ENCODE measurements at places on chromosomes 11 and 22.

DNA sequence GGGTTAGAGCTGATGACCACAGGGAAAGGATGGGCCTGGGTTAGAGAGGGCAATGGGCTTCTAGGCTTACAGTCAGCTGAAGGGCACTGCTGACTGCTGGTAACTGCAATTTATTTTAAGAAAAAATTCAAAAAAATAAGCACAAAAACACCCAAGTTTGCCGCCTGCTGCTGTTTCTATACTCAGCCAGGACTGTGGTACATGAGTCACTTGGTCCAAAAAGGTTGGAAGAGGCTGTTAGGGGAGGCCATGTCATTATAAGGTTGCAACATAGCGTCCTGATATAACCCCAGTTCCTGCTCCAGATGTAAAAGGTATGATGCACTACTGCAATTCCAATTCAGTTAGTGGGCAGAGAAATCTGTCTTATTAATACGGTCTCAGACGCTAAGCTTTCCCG is 98.9 kb downstream of the ETS1 start:
- DNase-seq, result peak; percentile 83

DNA sequence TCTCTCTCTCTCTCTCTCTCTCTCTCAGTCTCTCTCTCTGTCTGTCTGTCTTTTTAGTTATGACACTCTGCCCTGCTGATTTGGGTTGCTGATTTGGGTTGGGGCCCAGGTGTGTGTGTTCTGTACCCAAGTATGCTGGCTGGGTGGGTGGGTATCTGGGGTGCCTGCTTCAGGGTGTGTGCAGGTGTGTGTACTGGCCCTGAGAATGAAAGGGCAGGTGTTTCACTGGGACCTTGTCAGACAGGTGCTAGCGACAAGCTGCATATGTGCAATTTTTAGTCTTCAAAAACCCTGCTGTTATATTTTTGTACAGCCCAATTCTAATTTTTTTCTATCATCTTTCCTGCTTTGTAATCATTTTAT is 943 bp downstream of the CSF2RB start:
- DNase-seq, result no peak

- DNase-seq, result no peak
Measured at GRCh38 chr11:12711496-12711895, 37.3 kb downstream of the TEAD1 start.

- peak; percentile 87 for DNase-seq
Measured at GRCh38 chr22:43343262-43343669, at the start of gene SCUBE1. SCUBE1 (minus strand) TSS chr22:43343372; CDS start chr22:43343261, 111 bp downstream.

DNA sequence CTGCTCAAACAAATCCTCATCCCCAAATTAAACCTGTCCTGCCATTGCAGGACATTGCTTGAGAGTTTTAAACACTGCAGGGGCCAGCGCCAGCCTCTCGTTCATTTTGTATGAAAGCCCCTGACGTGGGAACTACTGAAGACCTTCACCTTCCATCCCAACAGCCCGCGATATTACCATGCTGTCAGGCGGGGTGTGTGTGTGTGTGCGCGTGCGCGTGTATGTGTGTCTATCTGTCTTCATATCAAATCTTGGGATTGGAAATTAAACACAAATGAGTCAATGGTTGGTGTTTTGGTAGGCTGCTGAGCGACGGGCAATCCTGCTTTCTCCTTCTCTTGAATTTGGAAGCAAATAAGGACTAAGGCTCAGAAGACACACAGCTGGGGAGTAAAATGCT is 776.9 kb downstream of the TBC1D22A start:
- no peak for DNase-seq

Measured in AG20443 (cell line).